ENCODE measurements at places on chromosomes 7 and 10.

GRCh38 chr7:154871507-154871906, 131.4 kb downstream of the PAXIP1 start:
- no peak for DNase-seq

DNA sequence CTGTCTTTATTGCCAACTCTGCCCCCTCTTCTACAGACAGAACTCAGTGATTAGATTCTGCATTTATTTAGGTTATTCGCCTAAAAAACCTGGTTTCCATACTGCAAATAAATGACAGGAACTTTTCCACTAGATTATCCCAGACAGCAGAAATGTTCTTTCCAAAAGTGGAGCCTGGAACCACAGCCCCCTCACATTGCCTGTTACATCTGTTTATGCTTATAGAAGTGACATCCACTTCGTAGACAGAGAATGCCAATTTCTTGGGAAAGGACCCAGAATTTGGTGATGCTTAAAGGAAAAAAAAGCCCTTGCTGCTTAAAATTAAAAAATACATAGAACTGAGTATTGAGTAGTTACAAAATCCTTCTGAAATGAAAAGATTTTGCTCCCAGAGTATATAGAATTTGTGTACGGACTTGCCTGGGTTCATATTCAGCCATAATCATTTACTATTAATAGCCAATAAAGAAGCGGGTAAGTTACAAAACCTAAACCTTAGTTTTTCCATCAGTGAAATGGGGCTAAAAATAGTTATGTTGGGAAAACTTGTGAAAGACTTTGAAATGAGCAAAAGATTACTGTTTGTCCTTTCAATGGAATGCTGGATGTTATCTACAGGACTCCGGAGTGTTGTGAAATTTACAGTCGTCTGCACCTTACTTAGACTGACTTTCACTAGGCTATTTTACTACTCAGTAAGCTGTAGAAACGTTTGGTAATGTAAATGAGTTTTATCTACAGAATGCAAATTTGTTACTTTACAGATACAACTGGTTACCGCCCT, 1.1 kb upstream of the PPP1R9A start:
- peak; percentile 45 for DNase-seq

DNA sequence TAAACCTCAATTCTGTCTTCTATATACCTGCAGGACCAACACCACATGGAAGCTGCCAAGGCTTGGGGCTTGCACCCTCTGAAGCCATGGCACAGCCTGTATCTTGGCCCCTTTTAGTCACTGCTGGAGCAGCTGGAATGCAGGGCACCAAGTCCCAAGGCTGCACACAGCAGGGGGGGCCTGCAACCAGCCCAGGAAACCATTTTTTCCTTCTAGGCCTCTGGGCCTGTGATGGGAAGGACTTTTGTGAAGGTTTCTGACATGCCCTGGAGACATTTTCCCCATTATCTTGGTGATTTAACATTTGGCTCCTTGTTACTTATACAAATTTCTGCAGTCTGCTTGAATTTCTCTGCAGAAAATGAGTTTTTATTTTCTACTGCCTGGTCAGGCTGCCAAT, 123.2 kb upstream of the PCGF5 start:
- DNase-seq = no peak

GRCh38 chr7:55965805-55966421, 1.5 kb downstream of the NIPSNAP2 start:
- DNase-seq = no peak

- no peak for DNase-seq
These were observed 107.8 kb downstream of the ARHGAP22 start for GRCh38 chr10:48496831-48497779.

GRCh38 chr10:17779784-17780183, 27.8 kb downstream of the TMEM236 start:
- DNase-seq = no peak

- no peak for DNase-seq
These were observed 13.2 kb downstream of the OSBPL3 start for GRCh38 chr7:24966802-24967201.

GRCh38 chr7:68317476-68317875, 1280.8 kb upstream of the AUTS2 start:
- no peak for DNase-seq

GRCh38 chr10:114917927-114918672, 19.9 kb upstream of the TRUB1 start:
- DNase-seq = no peak

DNA sequence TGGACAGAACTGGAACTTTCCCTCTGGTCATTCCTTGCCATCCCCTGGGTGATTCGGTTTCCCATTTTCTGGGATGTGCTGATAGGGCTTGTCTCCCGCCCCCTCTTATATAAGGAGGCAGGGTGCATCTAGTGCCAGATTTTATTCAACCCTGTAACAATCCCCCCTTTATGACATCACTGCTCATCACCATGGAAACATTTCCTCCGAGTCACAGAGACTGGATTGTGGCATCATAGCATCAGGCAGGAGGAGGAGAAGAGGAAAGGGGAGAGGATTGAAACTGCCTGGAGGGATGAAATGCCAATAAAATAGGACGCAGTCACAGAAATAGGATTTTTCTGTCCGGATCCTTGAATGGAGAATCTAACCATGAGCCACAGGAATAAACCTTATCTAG, 25.0 kb downstream of the SORCS3 start:
- no peak for DNase-seq

DNA sequence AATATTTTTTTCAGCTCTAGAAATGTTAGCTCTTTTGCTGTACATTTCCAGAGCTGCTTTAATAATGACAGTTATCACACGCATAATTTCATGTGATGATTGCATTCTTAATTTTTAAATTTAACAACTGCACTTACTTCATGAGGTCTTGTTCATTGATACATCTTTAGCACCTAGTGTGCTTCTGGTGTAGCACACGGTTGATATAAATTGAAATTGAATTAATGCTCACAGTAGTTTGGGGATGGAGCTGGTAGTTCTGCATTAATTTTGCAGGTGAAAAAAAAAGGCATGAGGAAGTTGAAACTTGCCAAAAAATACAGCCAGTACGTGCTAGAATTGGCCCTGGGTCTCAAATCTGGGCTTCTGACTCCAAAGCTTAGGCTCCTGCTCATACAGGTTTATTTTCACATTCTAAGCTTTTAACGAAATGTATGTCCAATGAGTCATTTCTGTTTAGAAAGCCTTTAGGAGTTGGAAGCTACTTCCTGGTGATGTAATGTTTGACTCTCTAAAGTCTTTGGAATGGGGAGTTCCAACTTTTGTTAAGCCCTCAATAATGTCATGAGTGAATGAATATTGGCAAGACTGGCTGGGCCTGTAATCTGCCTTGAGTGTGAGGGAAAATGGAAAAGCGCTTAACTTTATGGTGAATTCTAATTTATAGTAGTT, 62.5 kb downstream of the DAGLB start:
- DNase-seq = peak; percentile 32

GRCh38 chr10:83909001-83909400, 230.3 kb upstream of the GHITM start:
- no peak for DNase-seq

DNA sequence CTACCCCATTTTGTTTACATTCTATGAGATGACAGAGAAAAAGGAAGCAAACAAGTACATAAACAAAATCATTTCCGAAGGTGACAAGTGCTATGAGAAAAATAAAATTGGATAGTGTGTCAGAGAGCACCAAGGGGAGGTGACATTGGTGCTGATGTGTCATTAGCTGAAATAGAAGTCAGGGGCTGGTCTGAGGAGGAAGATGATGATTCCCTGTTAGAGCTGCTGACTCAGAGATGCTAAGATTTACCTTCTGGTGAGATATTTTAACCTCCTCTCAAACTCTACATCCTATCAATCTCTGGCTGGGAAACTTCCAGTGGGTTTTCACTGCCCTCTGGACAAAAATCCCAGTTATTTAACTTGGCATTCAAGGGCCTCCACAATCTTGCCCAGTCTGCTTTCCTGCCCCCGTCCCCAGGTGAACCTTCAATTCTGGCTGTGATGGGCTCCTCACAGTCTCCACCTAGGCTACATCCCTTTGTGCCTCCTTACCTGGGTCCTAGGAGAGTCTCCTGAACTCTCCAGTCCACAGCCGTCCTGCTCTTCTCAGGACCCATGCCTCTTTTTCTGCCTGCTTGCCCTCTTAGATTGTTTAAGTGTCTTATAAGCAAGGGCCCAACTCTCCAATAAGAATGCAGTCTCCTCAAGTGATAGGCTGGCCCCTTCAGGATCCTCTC, 26.6 kb downstream of the DUSP5 start:
- DNase-seq = no peak

DNA sequence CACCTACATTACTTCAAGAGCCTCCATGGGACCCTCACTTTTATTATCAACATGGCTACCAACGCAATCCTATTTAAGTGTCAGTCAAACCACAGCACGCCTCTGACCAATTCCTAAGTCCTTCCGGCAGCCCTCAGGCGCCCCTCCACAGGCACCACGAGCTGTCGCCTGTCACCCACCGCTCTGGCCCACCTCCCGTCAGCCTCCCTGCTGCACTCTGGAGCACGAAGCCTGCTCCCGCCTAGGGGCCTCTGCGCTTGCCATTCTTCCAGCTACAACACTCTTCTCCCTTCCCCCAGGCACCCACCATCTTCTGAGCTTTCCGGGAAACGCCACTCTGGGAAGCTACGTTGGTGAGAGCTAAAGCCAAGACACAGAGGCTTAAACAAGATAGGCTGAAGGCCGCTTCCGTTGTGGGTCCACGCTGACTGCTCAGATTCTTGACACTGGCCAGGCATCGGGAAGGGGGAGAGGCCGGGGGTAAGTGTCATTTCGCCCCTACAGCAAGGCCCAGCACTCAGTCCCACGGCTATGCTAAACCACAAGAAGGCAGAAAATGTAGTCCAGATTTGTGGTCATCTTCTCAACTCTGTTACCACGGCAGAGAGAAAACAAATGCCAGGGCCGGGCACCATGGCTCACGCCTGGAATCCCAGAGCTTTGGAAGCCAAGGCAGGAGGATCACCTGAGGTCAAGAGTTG, 56.7 kb downstream of the GNA12 start:
- no peak for DNase-seq

GRCh38 chr10:8705415-8705814, 650.9 kb downstream of the GATA3 start:
- no peak for DNase-seq

- DNase-seq = no peak
These were observed 9.3 kb downstream of the KCNH2 start for GRCh38 chr7:150968734-150969372.

- DNase-seq = no peak
These were observed 53.1 kb upstream of the CHST15 start for GRCh38 chr10:124146483-124146882.

All from right forelimb (tissue), 1 donor.